Spinal cord (tissue), 10 donors: ENCODE measurements at places on chromosomes 6 and 20.

DNA sequence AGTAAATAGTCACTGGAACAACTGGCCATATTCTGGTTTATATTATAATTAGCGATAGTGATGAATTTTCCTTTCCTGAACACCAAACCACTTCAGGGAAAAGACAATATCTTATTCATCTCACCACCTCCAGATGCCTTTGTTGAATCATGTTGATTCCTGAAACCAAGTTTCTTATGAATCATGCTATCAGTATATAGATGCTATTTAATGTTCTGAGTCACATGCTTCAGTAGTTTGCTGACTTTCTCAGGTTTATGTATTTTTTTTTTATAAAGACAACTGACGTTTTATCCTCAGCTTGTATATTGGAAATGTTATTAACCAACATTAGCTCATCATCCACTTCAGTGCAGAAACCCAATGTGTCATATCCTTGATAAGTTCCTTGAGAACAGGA, 710.2 kb upstream of the POU3F2 start:
- no peak for DNase-seq

GRCh38 chr6:162377735-162378134, 349.8 kb downstream of the PRKN start:
- no peak for DNase-seq

DNA sequence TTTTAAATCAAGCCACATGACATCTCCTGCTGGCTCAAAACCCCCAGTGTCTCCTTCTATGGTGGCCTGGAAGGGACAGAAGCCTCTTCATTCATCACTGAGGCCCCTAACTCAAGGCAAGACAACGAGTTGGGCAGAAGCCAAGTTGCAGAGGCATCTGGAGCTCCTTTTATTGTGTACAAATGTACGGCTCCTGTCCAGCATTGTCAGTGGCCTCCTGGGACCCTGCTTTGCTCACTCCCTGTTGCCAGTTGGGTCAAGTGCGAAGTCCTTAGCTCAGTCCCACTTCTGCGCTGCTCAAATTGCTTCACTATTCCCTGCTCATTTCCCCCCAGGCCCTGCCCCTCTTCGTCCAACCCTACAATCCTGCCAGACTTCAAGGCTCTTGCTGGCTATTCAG, 181.2 kb upstream of the PMEPA1 start:
- no peak for DNase-seq

- DNase-seq = no peak
Measured at GRCh38 chr6:135066397-135066796, 11.8 kb upstream of the HBS1L start.

- no peak for DNase-seq
Measured at GRCh38 chr6:56605435-56605834, 37.3 kb downstream of the DST start.

- no peak for DNase-seq
Measured at GRCh38 chr6:45430590-45431202, 53.0 kb upstream of the SUPT3H start.

- peak; percentile 63 for DNase-seq
Measured at GRCh38 chr6:32968867-32969684, 682 bp downstream of the BRD2 start.

DNA sequence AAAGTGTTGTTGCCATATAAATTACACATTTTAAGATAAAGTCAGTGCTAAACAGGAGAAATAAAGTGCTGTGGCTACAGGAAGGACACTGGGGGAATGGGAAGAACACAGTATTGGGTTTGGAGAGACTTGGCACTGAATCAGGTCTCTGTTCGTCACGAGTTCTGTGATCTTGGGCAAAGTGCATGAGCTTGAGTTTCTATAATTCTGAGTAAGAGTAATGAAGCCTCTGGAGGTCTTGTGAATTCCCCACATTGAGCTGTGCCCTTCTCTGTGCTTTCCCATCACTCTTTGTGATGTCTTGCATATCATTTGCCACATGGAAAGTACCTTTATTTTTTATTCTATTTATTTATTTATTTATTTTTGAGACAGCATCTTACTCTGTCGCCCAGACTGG, 16.8 kb upstream of the EEF1A1 start:
- DNase-seq = no peak

DNA sequence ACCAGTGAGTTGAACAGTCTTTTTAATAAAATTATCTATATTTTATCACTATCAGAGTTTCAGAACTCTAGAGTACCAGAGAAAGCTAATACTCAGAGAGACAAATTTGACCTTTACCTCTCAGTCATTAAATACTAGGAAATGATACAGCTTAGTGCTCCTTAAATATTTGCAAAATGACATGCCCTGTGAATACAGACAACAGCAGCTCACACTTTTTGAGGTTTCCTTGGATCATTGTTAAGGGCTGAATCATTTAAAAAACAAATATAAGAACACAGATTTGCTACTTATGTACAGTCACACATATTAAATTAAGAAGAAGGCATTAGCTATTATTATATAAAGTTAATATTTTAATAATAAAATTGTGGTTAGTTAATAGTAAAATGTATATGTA, 1158.7 kb upstream of the EYS start:
- DNase-seq = no peak

GRCh38 chr6:157898169-157898568, 75.1 kb downstream of the SNX9 start:
- no peak for DNase-seq

- peak; percentile 83 for DNase-seq
Measured at GRCh38 chr20:13638496-13639149, at the start of gene TASP1. Gene TASP1 (minus strand): TSS chr20:13638932. CDS start chr20:13630078, 8,854 bp downstream.

DNA sequence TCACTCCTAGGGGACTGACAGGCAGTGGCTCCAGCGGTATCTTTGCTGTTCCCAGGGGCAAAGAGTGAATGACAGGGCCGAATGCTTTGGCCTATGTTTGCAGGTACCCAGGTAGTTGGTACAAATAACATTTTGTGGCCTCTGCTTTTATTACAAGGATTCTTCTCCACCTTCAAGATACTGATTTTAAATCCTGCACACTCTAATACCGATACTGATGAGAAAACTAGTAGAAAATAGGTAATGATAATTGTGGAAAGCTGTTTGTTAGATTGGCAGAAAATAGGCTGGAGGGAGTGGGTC, 772 bp downstream of the HINT3 start:
- no peak for DNase-seq

DNA sequence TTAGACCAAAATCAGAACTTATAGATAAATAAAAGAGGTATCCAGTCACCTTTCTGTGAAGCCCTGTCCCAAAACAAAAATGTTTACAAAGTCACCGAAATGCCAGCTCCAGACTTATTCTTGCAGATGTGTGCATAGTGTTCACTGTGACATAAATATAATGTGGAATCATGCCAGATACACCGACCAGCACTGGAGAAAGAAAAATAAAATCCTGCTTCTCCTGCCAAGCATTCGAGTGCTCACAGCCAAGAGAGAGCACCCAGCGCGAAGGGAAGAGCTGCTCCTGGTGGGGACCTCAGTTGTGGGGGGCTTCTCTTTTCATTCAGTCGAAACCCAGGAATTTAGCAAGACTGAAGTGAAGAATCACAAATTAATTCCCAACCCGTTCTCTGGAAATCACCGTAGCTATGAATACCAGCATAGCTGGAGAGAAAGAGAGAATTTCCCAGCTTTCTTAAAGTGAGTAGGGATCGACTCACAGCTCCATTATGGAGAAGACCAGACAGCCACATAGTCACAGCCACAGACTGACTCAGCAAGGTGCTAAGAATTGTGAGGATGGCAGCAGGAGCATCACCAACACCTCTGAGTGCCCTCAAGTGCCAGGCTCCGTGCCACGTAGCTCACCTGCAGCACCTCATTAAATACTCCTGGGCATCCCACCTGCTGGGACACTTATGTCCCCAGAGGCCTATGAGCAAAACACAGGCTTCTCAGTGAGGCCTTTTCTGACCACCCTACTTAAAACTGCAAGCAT, 33.2 kb downstream of the BFSP1 start:
- DNase-seq = peak; percentile 49

DNA sequence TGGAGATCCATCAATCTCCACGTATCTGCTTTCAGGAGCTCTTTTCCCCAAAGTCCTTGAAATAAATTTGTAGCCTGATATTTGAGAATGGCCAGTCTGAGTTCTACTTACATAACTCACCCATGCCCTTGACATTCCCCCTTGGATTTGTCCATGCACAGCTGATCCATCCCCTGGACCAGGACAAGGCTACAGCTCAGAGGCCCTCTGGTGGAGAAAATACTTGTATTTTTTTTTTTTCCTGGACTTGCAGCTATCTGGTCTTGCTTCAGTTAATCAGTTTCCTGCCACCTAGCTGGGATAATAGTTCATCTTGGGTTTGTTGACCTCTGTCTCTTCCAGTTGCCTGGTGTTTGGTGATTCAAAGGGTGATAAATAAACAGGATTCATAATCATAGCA, 467.6 kb downstream of the DHX35 start:
- no peak for DNase-seq

DNA sequence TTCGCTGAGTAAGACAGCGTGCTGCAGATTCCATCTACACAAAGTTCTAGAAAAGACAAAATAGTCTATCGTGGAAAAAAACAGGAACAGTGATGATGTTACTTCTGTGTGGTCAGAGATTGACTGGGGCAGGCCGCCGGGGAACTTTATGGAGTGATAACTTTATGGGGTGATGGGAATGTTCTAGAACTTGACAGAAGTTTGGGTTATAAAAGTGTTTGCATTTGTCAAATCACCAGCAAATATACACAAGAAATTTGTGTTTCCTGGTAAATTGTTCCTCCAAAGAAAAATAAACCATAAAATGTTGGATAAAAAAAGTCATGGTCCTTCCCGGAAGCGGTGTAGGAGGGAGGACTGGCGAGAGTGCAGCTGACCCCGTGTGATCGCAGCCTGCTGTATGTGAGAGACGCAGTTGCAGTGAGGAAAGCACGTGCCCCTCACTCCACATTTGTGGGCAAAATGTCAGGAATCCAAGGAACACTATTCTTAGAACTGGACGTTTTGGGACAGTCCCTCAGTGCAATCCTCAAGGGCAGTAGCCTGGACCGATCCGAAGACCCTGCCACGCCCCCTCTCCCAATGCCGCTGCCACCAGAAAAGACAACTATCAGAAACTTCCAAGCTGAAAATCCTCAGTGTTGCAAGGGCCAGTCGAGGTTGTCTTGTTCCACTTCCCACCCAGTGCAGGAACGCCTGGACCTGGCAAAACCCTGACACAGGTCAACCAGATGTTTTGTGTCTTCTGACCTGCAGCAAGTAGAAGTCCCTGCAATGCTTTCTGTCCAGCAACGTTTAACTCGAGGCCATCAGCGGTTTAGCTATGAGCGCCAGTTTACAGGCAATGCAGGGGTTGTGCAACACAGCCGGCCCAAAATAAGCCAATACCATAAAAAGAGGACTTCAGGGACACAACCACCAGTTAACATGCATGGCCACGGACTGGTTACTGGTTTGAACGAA, 80.5 kb upstream of the QKI start:
- no peak for DNase-seq

- DNase-seq = no peak
Measured at GRCh38 chr20:51042657-51043247, 19.8 kb upstream of the KCNG1 start.

- no peak for DNase-seq
Measured at GRCh38 chr6:133683308-133683580, 205.7 kb upstream of the TCF21 start.

DNA sequence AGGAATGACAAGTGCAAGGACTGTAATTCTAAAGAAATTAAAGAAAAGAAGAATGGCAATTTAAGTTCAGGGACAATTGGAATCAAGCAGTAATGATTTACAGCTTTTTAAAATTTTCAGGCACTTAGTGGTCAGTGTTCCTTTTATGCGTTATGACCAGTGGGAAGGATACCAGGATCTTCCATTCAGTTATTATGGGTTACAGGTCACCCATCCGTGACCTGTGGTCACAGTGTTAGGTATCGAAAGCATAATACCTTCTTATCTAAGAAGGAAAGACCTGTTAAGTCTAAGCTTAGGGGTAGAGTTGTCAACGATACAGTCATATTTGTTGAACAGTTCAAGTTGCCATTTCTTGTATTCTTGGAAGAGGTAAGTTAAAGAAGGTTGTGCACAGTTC, 253.8 kb downstream of the LAMA2 start:
- no peak for DNase-seq

GRCh38 chr20:52082612-52083011, 109.0 kb downstream of the ZFP64 start:
- DNase-seq = no peak

- DNase-seq = no peak
Measured at GRCh38 chr6:85672050-85672449, 29.4 kb upstream of the SYNCRIP start.

DNA sequence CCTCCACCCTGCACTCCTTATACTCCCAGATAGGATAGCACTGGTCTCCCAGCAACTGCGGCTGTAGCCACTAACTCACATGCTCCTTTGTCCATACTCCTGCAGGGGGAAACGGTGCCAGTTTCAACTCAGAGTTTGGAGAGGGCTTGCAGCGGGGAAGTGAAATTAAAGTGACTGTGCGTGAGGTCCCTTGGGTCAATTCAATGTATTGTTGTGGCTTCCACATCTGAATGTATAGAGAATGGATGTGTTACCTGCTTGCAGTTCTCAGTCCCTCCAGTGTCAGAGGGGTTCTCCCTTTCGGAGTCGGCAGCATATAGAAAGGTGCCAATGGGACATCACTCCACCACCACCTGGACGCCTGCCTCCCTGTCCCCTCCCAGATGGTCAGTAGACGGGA, 93.6 kb upstream of the CNKSR3 start:
- DNase-seq = no peak

DNA sequence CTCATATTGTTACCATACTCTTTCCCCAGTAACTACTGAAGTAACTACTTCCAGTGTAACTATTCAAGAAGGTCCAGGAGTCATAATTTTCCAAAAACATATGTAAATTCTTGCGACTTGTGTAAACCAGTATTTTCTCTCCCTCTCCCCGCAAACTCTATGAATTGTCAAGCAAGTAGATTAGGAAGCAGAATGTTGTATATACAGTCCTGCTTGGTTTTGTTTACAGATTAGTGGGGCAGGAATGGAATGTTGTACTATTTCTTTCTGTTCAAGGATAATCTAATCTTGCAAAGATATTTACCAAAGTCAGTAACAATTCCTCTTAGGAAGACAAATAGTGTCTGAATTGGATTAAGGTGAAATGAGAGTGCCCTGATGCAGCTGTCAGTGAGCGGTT, 234.9 kb upstream of the PLN start:
- DNase-seq = no peak
